ENCODE measurements at places on chromosomes 3 and 15.
A peak's percentile ranks its signal among the peaks of the same experiment; 100 is the strongest.

DNA sequence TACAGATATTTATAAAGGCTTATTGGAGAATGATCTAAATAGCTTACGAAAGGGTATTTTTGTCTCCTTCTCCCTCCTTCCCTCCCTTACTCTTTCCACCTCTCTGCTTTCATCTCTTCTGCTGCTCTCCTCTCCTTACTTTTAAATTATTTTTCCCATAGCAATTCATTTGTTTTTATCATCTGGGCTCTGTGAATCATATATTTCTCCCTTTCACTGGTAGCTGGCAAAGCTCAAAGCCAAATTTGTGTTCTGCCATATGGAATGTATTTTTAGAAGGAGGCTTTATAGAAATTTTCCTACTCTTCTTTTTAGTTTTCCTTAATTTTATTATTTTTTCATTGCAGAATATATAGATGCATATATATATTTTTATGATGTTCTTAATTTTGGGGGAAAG is 385.8 kb downstream of the C3orf38 start:
- DNase-seq, result no peak

DNA sequence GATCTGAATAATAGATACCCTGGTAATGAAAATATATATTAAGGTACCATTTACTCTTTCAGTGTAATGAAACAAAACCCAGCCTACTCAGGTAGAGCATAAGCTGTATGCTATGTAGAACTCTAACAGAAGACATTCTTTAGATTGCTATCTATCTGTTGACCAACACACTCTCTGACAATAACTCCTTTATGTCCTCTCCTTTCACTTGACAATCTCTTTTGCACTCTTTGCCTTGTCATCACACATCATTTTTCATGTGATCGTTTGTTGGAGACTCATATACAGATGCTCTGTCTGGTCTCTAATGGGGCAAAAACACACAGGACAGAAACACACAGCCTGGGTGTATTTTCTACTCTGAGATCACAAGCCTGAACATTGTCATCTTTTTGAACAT is 35.4 kb upstream of the SUCLG2 start:
- no peak for DNase-seq

DNA sequence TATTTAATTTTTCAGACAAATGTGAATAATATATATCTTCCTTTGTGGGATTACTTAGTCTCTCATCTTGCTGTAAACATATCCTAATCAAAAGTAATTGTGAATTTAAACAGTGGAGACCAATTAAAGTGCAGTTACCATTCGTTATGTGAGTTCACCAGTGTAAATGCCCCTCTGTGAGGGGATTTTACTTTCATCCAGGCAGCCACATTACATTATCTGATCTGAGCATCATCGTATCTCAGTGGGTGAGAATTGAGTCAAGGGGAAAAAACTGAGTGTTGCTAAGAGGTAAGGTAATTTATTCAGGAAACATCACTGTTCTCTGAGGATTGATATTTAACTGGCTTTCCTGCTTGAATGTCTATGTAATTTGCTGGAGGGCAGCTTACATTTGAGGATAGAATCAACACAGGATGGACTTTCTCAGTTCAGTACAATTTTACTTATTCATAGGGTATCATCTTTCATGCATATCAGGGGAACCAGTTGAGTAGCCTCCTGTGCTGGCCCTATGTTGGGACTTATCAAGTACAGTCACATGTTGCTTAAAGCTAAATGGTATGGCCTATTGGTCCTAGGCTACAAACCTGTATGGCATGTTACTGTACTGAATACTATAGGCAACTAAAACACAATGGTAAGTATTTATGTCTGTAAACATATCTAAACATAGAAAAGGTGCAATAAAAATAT is 219.7 kb downstream of the CD47 start:
- no peak for DNase-seq

- DNase-seq, result no peak
Observed at GRCh38 chr15:64247906-64248541, 85.2 kb upstream of the PPIB start.

GRCh38 chr3:21944251-21944650 is 193.2 kb upstream of the ZNF385D start:
- DNase-seq, result no peak

DNA sequence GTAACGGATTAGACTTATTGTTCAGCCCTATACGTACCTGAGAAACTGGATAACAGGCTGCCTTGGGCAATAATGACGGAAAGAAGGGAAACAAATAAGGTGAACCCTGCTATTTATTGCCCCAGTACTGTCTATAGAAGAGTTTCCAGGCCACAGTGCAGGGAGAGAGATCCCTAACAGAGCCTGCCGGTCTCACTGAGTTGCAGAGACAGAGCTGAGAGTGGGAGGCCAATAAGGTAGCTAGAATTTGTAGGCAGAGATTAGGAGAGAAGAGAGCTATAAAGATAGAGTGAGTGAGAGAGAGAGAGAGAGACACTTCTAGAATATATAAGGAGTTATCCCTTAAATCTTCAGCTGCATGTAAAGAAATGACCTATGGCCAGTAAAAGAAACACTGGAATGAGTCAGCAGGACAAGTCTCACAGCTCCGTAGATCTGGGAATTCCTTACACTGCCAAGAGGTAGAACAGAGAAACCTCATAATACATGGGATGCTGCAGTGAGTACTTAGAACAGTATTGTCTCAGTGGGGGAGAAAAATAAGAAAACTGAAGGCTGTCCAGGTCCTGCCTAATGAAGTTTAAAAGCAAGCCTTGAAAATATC is 51.8 kb downstream of the ST3GAL6 start:
- DNase-seq, result no peak

- DNase-seq, result no peak
Observed at GRCh38 chr15:58545307-58546065, 113.7 kb downstream of the LIPC start.

DNA sequence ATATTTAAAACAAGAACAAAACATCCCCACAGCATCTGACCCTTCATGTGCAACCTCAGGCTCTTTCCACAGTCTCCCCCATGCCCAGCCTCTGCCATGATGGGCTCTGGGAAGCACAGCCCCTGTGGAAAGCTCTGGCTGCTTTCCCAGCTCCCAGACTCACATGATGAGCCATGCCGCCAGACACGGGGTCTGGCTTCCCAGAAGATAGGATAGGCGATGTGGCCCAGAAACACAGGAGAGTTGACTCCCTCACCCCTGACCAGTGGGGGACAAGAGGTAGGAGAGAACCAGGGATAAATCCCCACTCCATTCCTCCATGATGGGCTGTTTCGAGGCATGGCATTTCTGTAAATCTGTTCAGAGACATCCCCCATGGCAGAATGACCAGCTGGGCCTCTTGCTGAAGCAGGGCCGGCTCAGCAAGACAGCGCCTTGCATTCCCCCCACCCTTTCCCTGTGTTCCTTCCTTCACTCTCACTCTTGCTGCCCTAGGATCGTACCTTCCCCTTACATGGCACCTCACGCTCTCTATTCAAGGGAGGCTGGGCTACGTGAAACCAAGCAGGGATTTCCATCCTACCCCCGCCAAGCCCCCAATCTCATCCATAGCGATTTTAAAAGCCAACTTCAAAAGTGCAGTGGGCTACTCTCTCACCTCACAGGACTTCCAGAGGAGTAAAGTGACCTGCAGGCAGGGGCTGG is 192.4 kb downstream of the ABHD5 start:
- DNase-seq, result no peak

GRCh38 chr3:129689036-129689435 is 82.6 kb upstream of the PLXND1 start:
- no peak for DNase-seq

- DNase-seq, result no peak
Observed at GRCh38 chr15:79981831-79982455, 10.9 kb upstream of the BCL2A1 start.

- no peak for DNase-seq
Observed at GRCh38 chr3:131778526-131778925, 256.3 kb downstream of the CPNE4 start.

GRCh38 chr3:71581457-71582035 is 2.0 kb downstream of the FOXP1 start:
- peak; percentile 16 for DNase-seq

GRCh38 chr3:105931500-105931899 is 62.7 kb upstream of the CBLB start:
- no peak for DNase-seq

DNA sequence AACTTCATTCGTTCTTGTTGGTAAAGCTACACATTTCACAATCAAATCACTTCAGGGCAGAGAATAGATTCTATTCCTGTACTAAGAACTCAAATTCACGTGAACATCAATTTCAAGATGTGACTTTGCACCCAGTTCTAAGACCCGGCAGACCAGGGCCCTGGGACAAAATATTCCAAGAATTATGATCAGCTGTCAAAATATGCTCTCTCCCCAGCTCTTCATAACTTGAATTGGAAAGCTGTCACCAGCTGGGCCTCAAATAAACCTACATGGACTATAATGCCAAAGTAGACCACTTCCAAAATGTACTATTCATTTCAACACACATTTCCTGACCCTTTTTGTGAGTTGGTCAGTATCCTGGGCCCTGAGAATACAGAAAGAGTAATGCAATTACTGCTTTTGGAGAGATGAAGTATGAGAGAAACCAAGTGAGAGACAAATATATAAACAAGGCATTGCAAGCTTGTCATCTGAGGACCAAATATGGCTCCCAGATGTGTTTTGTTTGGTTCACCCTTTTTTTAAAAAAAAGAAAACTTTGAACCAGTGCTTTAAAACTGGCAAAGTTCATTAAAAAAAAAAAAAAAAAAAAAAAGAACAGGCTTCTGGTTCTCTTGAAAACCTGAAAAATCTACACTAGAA is 14.9 kb downstream of the MAGI1 start:
- no peak for DNase-seq

DNA sequence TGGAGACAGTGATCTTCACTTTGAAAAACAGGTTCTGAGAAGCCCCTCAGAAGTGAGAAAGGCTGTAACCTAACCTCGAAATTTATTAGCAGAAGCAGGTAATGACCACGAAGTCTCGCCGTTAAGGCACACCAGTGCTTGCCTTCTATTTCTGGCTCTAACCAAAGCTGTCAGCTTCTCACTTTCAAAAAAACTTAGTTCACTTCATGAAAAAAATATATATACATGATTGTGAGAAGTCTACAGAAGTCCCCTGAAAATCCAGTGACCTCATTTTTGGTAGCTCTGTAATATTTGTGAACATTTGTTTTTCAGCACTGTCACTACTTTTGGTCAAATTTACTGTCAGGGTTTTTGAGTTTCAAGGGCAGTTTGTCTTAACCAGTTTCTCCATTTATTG is 19.1 kb upstream of the AKAP13 start:
- DNase-seq, result no peak

DNA sequence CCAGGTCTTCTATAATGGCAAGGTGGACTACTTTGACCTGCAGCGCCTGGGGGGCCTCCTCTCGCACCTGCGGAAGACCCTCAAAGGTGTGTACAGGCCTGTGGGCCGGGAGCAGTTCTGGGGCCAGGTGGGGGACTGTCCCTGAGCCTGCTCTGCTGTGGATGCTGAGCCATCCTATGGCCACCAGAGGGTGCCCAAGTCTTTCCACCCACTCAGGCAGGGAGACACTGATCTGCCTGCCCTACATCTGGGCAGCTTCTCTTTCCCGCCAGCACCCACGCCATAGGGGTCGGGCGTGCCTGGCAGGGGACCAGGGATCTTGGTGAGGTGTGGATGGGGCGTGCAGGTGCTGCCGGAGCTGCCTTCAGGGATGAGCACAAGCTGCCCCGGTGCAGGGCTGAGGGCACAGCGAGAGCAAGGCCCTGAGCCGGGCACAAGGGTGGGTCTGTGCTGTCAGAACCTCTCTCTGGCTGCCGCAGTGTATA is 14.1 kb downstream of the RNF123 start:
- peak; percentile 54 for DNase-seq

DNA sequence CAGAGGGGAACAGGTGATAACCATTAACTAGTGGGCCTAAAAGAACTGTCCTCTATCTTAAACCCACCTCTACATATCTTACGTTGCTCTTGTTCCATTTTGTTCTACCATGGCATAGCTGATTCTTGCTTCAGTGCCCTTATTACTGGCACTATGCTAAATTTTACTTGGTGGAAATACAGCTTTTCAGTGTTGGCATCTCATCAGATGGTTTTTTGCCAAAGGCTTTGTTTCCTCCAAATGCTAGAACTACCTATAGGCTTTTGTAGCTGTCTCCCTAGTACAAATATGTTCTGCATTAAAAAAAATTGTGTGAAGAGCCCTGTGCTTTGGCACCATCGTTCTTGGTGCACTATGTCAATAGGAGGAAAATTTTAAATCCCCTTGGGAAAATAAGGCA is 145.0 kb upstream of the ZBTB20 start:
- DNase-seq, result no peak

DNA sequence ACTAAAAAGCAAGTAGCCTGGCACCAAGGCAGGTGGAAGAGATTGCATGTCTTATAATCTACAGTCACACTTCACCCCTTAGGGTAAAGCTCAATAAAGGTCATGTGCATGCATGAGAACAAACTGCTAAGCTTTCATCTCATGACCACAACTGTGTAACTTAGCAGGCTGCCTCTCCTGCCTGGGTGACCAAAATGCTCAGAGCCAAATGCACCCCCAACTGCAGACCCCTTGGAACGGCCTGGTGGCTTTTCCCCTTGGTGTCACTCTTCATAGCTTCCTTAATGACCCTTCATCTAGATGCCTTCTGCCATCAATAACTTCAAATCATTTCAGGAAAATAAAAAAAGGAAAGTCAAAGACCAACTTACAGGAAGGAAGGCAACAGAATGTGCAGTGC is 88.1 kb downstream of the ADAMTS17 start:
- DNase-seq, result no peak

GRCh38 chr3:193728429-193729087 is 135.6 kb downstream of the OPA1 start:
- DNase-seq, result no peak

GRCh38 chr15:95975212-95975611 is 355.3 kb upstream of the NR2F2 start:
- DNase-seq, result no peak

DNA sequence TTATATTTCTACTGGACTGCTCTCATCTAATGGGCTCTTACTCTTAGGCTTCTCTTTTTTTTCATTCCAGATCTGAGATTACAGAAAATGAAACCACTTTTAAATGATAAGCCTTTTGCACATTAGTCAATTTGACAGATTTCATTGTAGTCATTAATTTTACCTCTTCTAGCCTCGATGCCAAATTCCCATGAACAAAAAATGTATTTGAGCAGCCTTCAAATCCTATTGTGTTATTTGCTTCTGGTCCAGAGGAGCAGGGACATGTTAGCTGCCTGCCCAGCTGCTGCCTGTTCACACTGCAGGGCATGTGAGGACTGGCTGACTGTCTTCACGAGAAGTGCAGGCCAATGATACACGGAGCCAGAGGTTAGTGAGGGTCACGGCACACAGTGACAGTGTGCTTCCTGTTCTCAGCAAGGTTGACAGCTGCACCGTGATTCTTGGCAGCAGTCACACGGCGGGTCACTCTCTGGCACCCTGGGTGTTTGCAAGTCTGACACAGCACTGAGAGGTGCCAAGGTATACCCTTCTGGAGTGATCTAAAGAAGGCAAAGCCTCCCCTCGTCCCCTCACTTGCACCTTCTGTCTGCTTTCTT is 40.8 kb downstream of the KAT2B start:
- no peak for DNase-seq

Data from activated CD4-positive, alpha-beta T cell treated with anti-CD3 and anti-CD28 coated beads, Interleukin-2, amount 50 U/mL, for 24 hours (primary cell).